ENCODE measurements at places on chromosomes 7 and 10.
A peak's percentile ranks its signal among the peaks of the same experiment; 100 is the strongest.

DNA sequence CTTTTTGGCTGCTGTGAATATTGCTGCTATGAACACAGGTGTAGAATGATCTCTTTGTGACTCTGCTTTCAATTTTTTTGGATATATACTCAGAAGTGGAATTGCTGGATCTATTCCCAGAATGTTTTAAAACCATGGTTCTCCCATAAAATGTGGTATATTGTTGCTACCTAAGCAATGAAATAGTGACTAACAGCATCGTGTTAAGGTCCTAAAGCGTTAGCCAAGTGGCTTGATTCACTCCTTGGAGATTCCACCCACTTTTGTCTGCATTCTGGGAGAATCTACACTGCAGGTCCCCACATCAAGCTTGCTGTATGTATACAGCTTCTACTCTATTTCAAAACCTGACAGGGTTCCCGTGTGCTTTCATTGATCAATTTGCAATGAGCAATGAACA is 105.6 kb downstream of the CDK6 start:
- no peak overlapping the region for H3K4me3 ChIP-seq
- no peaks in the 10 kb centered on the region for H3K4me1 ChIP-seq
- H3K27me3 ChIP-seq: no peaks in the 10 kb centered on the region
- H3K27ac ChIP-seq: no peak overlapping the region

DNA sequence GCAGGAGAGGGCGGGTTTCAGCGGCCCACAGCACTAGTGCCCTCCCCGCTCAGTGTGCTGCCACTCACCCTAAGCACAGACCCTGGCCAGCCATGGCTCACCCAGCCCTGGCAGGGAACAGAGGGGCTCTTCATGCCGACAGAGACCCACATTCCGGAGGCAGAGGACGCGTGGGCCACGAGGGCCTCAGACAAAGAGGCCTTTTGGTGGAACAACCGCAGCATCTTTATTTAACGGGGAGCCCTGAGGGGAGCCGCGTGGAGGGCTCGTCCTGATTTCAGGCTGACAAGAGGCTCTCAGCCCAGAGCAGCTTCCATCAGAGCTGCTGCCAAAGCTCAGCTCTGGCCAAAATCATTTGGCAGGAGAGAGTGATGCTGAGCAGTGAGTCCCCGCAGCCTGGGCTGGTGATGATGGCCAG is 127.8 kb downstream of the SH3PXD2A start:
- H3K4me3 ChIP-seq: no peak overlapping the region
- DNase-seq: no peak
- H3K36me3 ChIP-seq: no peaks in the 10 kb centered on the region
- no peaks in the 10 kb centered on the region for H3K4me1 ChIP-seq

GRCh38 chr10:104322416-104322782 is 15.9 kb downstream of the ITPRIP start:
- no peaks in the 10 kb centered on the region for H3K27me3 ChIP-seq
- no peaks in the 10 kb centered on the region for H3K36me3 ChIP-seq
- H3K4me3 ChIP-seq: peak overlapping the region; percentile 25
- H3K4me1 ChIP-seq: peaks cover 95% of the 10 kb centered on the region
- DNase-seq: no peak

DNA sequence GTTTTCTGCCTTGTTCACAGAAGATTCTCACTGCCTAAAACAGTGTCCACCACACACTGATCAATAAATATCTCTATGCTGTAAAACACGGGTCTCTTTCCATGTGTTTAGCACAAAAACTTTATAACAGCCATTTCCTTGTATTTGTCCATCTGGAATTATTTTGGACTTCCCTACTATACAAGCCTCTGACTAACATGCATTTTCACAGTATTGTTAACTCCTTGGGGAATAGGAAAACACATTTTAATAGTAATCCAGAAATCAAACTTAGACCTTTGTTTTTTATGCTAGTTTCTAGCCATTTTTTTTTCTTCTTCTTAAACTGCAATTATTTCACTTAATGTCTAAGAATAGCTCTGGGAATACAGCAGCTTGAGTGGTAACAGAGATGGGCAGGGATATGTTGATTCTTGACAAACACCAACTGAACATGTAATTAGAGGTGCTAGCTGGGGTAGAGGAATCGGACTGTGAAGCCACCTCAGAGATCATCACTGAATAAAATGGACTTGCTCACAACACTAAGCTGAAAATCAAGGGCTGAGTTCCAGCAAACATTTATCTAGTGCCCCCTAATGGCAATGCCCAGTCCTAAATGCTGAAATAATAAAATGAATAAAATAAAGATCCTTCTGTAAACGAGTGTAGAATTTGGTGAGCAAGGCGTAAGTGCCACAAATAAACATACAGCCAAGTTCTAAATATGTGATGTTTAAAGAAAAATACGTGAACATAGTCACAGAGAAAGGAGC is 593.1 kb downstream of the SORCS1 start:
- H3K27me3 ChIP-seq: no peaks in the 10 kb centered on the region
- DNase-seq: no peak
- H3K4me1 ChIP-seq: no peaks in the 10 kb centered on the region
- no peak overlapping the region for H3K4me3 ChIP-seq

- no peaks in the 10 kb centered on the region for H3K27me3 ChIP-seq
- H3K27ac ChIP-seq: no peak overlapping the region
- peaks cover 71% of the 10 kb centered on the region for H3K4me1 ChIP-seq
- H3K36me3 ChIP-seq: no peaks in the 10 kb centered on the region
Measured at GRCh38 chr7:111012799-111013675, 77.9 kb upstream of the LRRN3 start.

GRCh38 chr7:26265065-26265464 is 26.6 kb upstream of the SNX10 start:
- no peak for DNase-seq
- H3K4me3 ChIP-seq: no peak overlapping the region
- H3K36me3 ChIP-seq: no peaks in the 10 kb centered on the region
- H3K27ac ChIP-seq: no peak overlapping the region
- H3K4me1 ChIP-seq: no peaks in the 10 kb centered on the region
- no peaks in the 10 kb centered on the region for H3K27me3 ChIP-seq

- H3K36me3 ChIP-seq: no peaks in the 10 kb centered on the region
- no peak for DNase-seq
- H3K4me3 ChIP-seq: no peak overlapping the region
- H3K4me1 ChIP-seq: no peaks in the 10 kb centered on the region
Measured at GRCh38 chr7:25707768-25708620, 444.0 kb upstream of the NFE2L3 start.

DNA sequence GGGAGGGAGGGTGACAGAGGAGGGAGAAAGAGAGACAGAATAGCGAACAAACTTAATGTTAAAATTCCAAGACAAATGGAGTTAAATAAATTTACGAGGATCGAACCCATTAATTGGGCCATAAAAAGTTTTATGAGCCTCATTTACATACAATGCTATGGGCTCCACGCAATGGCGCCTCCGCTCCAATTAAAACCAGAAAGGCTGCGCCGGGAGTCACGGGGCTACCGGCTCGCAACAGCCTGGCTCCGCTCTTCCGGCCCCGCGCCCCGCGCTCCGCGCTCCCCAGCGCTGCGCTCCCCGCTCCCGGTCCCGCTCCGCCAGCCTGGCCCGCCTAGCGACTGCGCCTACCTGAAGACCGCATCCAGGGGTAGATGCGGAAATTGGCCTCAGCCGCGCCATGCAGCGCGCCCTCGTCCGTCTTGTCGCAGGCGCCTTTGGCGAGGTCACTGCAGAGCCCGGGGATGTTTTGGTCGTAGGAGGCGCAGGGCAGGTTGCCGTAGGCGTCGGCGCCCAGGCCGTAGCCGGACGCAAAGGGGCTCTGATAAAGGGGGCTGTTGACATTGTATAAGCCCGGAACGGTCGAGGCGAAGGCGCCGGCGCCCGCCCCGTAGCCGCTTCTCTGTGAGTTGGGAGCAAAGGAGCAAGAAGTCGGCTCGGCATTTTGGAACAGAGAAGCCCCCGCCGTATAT is 513 bp downstream of the HOXA7 start:
- H3K4me3 ChIP-seq: no peak overlapping the region
- no peak overlapping the region for H3K27ac ChIP-seq
- H3K4me1 ChIP-seq: peaks cover 48% of the 10 kb centered on the region

GRCh38 chr7:125383324-125383723 is 453.7 kb upstream of the POT1 start:
- no peak for DNase-seq
- no peak overlapping the region for H3K27ac ChIP-seq
- H3K4me3 ChIP-seq: no peak overlapping the region
- no peaks in the 10 kb centered on the region for H3K4me1 ChIP-seq
- H3K36me3 ChIP-seq: no peaks in the 10 kb centered on the region

- no peaks in the 10 kb centered on the region for H3K4me1 ChIP-seq
- no peak overlapping the region for H3K4me3 ChIP-seq
Measured at GRCh38 chr7:67841896-67842295, 845.3 kb downstream of the TYW1 start.
